CD8-positive, alpha-beta memory T cell (primary cell): ENCODE measurements at places on chromosomes 1 and 21.

DNA sequence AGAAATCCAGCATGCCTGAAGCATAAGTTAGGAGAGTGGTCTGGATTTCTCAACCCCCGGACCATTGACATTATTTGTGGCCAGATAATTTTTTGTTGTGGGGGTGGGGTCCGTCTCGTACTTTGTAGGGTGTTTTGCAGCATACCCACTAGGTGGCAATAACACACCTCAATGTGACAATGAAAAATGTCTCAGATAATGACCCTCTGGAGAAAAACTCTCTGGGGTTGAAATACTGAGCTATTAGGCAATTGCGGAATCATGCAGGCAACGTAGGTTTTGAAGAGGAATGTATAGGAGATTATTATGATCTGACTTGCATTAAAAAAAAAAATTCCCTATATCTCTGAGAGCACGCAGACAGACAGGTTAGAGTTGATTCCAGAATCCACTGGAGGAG is 25.3 kb upstream of the RRP15 start:
- no peak for DNase-seq

- DNase-seq, result no peak
Measured at GRCh38 chr1:58786184-58786926, 2.5 kb upstream of the JUN start.

GRCh38 chr1:181135815-181136737 is 47.6 kb downstream of the IER5 start:
- no peak for DNase-seq

DNA sequence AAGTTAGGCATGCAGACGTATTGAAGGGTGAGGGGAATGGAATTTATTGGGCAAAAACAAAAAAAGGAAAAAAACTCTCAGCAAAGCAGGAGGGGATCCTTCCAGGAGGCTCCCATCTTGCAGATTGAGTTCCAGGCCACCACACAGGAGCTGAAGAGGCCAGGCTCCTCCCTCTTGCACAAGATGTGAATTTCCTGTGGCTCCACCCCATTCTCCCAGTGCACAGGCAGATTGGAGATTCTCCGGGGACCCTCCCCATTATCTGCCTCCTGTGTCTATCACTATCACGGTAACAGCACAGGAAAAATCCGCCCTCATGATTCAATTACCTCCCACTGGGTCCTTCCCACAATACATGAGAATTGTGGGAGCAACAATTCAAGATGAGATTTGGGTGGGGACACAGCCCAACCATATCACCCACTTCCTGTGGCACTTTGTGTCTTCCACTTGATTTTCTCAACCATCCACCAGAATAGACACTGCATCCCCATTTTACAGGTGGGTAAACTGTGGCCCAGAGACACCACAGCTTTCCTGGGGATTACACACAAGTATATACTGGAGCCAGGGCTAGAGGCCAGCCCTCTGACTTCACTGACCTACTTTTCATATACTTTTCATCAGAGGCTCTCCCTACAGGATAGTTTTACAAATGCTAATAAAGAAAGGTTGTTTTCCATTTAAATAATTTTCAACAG is 18.9 kb upstream of the COL6A1 start:
- DNase-seq, result no peak
